Skin of body (tissue), 3 donors: ENCODE measurements at places on chromosomes 13 and 19. TPM values are rescaled to one million over a fixed set of nuclear protein-coding genes. Genes with fewer than 3 reads are reported as not detected.

Gene RINL
- 4.6 TPM for total RNA-seq

Gene KIR2DL1
- total RNA-seq = not detected

DNA sequence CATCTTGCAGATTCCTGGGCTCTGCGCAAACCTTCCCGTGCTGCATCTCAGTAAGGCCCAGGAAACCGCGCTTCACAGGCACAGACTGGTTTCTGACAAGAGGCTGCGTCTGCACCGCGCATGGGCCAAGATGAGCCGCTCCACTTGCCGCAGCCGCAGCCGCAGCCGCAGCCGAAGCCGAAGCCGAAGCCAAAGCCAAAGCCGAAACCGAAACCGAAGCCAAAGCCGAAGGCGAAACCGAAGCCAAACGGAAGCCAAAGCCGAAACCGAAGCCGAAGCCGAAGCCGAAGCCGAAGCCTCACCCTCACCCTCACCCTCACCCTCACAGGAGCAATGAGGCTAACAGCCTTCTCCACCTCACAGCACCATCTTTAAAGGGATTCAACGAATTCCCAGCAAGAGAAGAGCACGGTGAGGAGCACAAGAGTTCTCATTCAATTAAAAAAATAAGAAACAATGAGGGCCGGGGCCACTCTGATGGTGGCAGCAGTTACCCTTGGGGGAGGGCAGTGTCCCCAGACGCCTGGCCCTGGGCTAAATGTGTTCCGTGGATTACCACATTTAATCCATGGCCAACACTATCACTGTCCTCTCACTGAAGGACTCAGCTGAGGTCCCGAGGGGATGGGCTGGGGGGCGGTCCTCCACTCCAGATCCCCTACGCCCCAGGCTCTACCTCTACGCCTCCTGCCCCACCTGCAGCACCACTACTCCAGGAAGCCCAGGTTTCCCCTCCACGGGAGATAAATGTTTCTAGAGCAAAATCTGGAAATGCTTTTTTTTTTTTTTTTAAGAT is 29.1 kb downstream of the ZNF787 start:
- DNase-seq = no peak

Gene SIGLEC14
- total RNA-seq = 1.6 TPM

Gene MYO9B
- total RNA-seq = 27.5 TPM

DNA sequence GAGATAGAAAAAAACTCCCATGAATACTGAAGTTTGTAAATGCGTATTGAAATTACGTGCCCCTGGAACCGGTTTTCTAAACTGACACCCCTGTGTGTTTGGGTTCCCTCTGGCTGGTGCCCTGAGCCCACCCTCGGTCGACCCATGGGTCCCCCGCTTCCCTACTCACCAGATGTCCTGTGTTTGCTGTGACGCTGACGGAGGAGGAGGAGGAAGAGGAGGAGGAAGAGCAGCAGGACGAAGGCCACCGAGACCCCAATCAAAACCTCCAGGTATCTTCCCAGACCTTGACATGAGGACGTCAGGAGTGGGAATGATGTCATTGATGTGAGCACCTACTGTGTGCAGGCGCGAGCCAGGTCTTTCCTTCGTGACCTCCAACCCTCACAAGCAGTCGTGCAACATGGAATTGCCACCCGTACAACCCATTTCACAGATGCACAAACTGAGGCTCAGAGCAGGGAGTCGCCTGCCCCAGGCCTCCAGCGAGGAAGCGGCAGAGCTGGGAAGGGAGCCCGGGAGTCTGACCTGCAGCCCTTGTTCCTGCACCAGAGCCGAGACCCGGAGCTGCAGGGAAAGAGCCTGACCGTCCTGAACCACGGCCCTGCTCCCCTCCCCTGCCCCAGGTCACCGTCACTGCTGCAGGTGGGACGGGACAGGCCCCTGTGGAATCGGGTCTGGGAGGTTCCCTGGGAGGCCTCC is 3.7 kb downstream of the LILRB3 start:
- DNase-seq = no peak

DNA sequence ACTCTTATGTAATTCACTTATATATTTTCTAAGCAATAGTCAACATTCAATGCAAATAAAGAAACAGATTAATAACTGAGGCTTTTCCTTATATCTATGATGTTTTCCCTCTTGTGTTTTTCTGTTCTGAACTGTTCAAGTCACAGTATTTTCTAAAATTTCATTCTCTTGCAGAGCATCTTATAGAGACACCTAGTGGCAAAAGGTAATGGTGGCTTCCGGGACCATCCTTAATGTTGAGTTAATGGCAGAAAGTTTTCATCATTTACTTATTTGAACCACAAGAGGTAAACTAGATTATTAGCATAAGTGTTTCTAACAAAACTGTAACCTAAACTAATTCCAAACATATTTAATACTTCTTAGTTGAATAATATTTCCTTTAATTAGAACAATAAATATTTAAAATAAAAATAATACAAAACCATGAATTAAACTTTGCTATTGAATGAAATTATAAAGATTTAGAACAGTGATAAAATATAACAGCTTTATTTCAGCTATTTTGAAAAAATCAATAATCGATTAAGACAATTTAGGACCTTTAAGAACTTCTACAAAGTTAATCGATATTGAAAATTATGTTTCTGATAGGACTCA is 1.7 kb upstream of the SLITRK5 start:
- no peak for DNase-seq

- DNase-seq = no peak
Measured at GRCh38 chr19:3683405-3684053, 16.7 kb downstream of the PIP5K1C start.

GRCh38 chr19:35792888-35793287 is 17.5 kb downstream of the ARHGAP33 start:
- DNase-seq = no peak

Gene IFNL2
- not detected for total RNA-seq

DNA sequence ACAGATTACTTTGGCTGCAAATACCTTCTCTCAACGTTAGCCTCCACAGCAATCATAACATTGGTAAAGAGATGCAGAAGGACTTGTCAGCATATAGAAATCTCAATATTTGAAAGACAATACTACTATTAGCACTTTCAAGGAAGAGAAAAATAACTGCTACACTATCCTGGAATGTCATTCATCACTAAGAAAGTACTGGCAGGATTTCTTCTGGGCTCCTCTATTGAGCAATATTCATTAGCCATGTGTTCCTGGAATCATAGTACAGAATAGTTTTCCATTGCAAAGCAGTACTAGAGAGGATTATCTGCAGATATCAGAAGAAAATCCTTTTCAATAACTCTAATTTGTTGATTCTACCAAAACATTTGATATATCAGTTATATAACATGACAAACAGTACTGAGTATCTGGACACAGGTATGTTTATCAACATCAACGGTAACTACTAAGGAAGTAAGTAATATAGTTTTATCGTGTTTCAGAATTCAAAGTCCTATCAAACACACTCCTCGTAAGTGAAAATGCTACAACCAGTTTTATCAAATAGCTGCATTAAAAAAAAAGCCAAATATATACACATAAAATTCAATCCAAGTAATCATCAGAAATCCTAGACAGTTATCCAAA is 27.3 kb downstream of the INTS6 start:
- peak; percentile 7 for DNase-seq

GRCh38 chr19:7063764-7064418 is 5.4 kb upstream of the MBD3L3 start:
- no peak for DNase-seq

GRCh38 chr19:2702170-2703076 is at the start of gene GNG7:
GNG7 (minus strand) TSS chr19:2702694; CDS start chr19:2520688, 182,006 bp downstream.
- DNase-seq = peak; percentile 43

Gene GSX1
- not detected for total RNA-seq

DNA sequence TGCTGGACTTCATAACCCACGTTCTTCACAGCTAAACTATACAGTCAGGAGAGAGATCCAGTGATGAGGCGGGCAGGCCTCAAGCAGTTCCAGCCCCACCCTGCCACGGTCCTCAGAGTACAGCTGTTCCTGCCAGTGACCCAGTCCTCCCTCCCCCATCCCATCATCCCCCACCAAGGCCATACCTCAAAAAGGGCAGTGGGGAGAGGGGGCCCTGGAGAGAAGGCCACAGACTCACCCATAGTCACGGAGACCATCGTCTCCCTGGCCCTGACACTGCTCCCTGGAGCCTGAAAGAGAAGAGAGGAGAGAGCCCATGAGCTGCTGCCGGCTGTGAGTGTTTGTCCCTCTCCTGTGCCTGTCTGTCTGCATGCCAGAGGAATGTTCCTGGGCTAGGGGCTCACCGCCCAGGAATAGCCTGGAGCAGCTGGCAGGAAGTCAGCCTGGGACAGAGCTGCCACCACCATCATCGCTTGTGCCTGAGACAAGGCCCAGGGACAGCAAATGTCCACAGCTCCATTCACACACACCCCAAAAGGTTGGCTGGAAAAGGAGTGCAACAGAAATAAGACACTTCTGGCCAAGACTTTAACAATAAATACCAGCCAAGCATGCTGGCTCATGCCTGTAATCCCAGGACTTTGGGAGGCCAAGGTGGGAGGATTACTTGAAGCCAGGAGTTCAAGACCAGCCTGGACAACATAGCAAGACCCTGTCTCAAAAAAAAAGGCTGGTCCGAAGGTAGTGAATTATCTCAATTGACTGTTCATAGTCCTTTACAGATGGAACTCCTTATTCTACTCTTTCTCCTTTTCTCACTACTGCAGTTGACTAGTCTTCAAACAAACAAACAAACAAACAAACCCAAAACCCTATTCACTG is 6.4 kb downstream of the C19orf47 start:
- no peak for DNase-seq

DNA sequence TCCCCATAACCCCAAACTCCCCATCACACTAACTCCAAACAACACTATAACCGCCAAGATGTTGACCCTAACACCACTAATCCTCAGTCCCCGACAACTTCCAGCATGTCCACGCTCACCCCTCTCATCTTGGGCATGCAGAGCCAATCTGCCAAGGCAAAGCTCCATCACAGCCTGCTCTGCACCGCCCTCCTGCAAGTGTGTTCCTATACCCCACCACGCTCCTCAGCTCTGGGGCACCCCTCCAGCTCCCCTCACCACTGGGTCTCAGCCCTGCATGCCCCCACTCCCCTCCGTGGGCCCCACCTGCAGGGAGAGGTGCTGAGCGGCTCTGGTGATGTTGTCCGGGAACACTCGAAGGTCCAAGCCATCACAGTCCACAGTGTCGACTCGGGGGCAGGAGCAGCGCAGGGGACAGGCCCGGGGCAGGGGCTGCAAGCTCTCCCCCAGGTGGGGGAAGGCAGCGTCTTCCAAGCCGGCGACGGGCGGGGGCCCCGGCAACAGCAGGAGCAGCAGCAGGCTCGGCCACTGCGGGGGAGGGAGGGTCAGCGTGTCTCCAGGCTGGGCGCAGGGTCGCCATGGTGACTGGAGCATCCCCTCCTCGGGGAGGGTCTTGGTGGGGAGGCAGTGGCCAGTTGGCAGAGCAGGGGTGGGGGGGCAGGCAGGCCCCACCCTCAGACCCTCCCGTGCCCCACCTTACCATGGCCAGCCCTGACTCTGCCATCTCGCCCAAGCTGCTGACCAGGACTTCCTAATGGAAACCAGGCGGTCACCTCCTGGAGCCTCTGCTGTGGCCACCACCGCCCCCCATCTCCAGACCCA is 527 bp downstream of the PODNL1 start:
- DNase-seq = no peak

Gene KCNRG
- total RNA-seq = 4.5 TPM

Gene PPP1R13L
- total RNA-seq = 29.0 TPM

DNA sequence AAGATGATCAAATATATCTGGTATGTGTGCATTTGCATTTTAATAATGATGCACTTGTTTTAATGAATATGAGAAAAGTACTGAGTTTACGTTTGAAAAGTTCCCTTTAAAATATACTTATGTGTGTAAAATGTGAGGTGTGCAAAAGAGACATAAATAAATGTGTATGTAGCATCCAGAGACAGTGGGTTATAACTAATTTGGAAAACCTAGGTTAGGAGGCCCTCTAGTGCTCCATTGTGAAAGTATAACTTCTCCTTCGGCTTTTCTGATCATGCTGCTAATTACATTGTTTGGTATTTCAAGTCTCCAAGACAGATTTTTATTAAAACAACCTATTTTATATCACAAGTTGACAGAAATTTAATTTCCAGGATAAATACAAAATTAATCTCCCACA is 30.1 kb downstream of the SCEL start:
- no peak for DNase-seq

GRCh38 chr13:65330691-65331090 is 1899.4 kb downstream of the PCDH9 start:
- DNase-seq = no peak

DNA sequence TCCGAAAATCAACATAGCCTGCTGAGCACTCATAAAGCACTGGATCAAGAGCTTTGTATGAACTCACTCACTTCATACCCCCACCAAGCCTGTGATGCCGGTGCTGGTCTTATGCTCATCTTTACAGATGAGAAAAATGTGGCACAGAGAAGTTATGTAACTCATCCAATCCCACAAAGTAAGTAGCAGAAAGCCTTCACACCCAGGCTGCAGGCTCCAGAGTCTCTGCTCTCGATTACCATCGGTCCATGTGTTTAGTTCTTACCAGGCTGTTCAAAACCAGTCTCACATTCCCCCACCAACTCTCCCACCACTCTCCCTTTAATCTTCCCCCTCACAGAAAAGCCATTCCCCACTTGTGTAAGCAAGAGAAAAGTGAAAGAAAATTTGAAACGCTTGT is 276.0 kb downstream of the DNAJC15 start:
- DNase-seq = no peak

Gene ZFR2
- 0.30 TPM for total RNA-seq

Gene EDNRB
- total RNA-seq = 42.5 TPM

Gene CEACAM1
- 3.5 TPM for total RNA-seq

Gene S1PR5
- total RNA-seq = 6.6 TPM

- DNase-seq = no peak
Measured at GRCh38 chr13:50745542-50746115, 97.9 kb downstream of the DLEU7 start.

DNA sequence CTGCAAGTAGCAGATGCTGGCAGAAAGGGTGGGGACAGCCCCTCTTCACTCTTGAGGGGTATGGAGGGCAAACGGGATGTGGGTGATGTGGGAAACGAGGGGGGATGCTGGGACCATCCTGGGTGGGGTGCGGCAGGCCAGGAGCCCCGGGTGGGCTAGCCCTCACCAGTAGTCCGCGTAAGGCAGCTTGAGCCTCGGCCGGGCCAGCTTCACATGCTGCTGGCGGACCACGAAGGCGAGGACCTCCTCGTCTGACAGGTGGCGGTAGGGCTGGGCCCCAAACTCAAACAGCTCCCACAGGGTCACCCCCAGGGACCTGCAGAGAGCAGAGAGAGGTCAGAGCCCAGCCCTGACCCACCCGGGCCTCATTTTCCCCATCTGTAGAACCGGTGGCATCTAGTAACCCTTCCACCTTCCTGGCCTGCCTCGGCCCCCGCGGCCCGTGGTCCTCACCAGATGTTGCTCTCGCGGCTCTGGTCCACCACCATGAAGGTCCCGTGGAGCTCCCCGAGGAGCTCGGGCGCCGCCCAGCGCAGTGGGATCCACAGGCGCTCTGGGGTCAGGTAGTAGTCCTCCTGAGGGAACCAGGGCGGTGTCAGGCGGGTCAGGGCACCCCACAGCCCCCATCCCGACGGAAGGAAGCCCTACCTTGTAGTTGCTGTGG is 10.7 kb downstream of the LMTK3 start:
- DNase-seq = no peak

- no peak for DNase-seq
Measured at GRCh38 chr19:6087074-6087571, 23.2 kb downstream of the RFX2 start.

Gene CYP2A7
- total RNA-seq = not detected

Gene LRCH1
- 19.5 TPM for total RNA-seq

- DNase-seq = no peak
Measured at GRCh38 chr19:55198651-55199050, 10.7 kb downstream of the PTPRH start.
